Mammary epithelial cell (primary cell): ENCODE measurements at places on chromosomes 5 and 9. TPM values are rescaled to one million over a fixed set of nuclear protein-coding genes. Genes with fewer than 3 reads are reported as not detected.

INVS gene
- 22.8 TPM for total RNA-seq

ITK gene
- total RNA-seq, result not detected

NUDT12 gene
- total RNA-seq, result 13.0 TPM

AGXT2 gene
- total RNA-seq, result not detected

BSPRY gene
- 0.17 TPM for total RNA-seq

INSL6 gene
- not detected in 2 replicates for total RNA-seq

CARTPT gene
- total RNA-seq, result not detected in 2 replicates

POLR3G gene
- 6.5 TPM for total RNA-seq

TNFSF8 gene
- total RNA-seq, result not detected in 2 replicates

PCDHB14 gene
- total RNA-seq, result 0.94 and 1.4 TPM in 2 replicates

SMIM33 gene
- not detected in 2 replicates for total RNA-seq

CCL27 gene
- total RNA-seq, result 0.80 TPM in 1 of 2 replicates, not detected in the other

SH2D3C gene
- under 0.01 TPM for total RNA-seq

C9orf153 gene
- not detected in 2 replicates for total RNA-seq

INSYN2B gene
- 8.7 and 19.6 TPM in 2 replicates for total RNA-seq
